ENCODE measurements at places on chromosomes 3 and 15.

GRCh38 chr15:88649286-88649733 is 10.5 kb downstream of the ISG20 start:
- peak; percentile 96 for DNase-seq

DNA sequence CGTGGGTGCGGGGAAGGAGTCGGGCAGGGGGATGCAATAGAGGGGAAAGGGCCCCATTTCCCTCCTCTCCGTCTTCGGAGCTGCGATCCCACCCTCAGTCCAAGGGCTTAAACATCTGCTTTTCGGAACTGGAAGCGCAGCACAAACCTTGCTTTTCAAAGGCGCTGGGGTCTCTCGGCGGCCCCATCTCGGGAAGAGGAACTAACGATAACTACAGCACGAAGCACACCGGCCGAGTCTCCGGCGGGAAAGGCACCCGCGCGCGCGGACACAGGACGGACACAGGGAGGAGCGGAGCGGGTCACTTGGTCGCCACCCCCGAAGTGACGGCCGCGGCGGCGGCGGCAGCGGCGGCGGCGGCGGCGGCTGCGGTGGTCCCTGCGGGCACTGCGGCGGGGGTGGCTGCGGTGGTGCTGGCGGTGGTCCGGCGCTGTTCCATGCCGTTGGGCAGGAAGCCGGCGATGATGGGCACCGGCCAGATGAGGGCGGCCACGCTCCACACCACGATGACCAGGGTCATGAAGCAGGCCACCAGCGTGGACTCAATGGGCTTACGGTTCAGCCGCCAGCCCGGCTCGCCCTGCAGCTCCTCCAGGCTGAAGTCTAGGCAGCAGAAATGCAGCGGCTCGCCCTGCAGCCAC is 1.1 kb downstream of the TMEM158 start:
- DNase-seq: peak; percentile 69

DNA sequence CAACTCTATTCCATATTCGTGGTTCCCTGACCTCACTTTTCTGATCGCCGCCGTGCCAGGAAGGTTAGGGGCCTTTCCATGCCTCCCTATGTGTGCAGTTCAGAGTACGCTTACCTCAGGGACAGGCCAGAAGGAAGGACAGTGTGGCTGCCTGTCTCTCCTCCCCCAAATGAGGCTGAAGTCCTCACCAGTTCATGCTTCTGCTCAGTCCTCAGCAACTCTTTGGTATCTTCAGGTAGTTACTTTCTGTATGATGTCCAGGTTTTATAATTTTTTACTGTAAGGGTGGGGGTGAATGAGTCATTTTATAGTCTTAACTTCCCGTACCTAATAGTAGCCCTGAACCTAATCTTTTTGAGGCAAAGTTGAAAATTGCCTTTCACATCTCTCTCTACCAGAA is 98.7 kb downstream of the VPS8 start:
- DNase-seq: no peak

DNA sequence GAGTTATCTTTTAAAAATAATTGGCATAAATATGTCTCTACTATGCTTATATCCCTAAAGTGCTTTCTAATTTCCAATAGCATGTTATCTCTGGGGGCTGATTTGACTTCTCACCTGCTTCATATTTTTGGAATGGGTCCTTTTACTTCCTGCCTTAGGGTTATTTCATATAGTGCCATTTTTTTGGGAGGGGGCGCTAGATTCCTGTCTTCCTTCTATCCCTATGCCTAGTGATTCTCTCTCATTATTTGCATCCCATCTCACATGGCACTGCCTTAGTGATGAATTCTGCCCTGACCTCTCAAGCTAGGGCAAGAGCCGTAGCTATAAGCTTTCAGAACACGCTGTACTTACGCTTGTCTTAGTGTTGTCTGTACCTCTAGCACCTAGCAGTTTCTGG is 150.3 kb upstream of the SLITRK3 start:
- no peak for DNase-seq

DNA sequence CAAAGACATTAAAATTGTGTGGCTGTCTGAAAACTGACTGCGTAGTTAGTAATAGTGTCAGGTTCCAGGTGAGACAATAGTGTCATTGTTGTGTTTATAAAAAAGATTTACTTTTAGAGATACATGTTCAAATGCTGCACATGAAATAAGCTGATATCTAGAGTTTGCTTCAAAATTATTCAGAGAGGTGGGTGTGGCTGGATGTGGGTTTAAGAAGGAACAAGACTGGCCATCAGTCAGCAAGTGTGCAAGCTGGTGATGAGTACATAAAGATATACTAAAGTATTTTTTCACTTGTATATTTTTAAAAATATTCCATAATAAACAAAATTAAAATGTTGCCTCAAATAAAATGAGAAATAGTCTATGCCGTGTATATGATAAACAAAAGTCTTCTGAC is 190.6 kb downstream of the ARRDC4 start:
- no peak for DNase-seq

- DNase-seq: no peak
Measured at GRCh38 chr3:152261329-152261728, 7.4 kb upstream of the MBNL1 start.

- DNase-seq: no peak
Measured at GRCh38 chr3:44950275-44950734, 25.7 kb downstream of the ZDHHC3 start.

DNA sequence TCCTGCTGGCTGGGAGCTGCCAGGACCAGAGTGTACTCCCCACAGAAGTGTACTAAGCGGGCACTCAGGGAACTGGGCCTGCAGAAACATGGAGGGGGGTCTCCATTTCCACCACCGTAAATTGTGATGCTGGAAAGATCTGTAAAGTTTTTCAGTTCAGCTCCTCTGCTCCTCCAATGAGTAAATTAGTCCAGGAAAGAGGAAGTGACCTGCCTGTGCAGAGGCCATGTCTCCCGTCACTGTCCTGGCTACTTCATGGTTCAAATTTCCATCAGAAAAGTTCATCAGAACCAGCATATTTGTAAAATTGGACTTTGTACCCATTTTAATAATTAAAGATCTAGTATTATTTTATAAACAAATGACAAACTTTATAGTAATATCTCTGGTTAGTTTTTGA is 226.7 kb upstream of the THBS1 start:
- DNase-seq: no peak

- DNase-seq: peak; percentile 59
Measured at GRCh38 chr15:64067564-64068030, 21.3 kb upstream of the DAPK2 start.
